CD8-positive, alpha-beta memory T cell (primary cell): ENCODE measurements at places on chromosomes 1 and 21.
A peak's percentile ranks its signal among the peaks of the same experiment; 100 is the strongest.

DNA sequence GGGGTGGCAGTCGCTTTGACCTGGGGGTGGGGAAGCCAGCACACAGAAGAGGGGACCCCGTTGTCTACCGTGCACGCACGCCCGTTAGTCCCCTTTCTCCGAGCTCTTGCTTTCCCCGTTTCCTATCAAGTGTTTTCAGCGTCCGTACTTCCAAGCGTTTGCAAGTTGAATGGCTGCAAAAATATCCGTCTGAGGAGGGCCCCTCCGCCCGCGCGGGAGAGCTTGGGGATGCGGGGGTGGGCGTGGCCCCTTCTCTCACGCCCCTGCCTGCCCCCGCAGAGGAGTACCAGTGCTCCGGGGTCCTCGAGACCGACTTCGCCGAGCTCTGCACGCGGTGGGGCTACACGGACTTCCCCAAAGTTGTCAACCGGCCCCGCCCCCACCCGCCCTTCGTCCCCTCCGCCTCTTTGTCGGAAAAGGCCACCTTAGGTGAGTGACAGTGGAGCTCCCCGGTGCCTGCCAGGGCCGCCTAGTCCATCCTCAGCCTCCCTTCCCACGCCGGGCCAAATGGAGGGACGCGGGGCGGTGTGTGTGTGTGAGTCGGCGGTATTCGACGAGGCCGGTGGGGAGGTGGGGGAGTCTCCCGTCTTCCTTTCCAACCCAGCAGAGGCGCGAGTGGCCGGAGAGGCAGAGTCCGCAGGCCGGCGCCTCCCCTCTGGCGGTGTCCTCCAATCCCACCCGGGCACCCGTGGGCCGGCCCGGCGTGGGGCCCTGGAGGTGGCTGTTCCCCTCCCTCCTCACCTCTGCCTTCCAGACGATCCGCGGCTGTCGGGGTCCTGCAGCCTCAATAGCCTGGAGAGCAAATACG is 3.4 kb downstream of the LRRC71 start:
- DNase-seq: no peak

DNA sequence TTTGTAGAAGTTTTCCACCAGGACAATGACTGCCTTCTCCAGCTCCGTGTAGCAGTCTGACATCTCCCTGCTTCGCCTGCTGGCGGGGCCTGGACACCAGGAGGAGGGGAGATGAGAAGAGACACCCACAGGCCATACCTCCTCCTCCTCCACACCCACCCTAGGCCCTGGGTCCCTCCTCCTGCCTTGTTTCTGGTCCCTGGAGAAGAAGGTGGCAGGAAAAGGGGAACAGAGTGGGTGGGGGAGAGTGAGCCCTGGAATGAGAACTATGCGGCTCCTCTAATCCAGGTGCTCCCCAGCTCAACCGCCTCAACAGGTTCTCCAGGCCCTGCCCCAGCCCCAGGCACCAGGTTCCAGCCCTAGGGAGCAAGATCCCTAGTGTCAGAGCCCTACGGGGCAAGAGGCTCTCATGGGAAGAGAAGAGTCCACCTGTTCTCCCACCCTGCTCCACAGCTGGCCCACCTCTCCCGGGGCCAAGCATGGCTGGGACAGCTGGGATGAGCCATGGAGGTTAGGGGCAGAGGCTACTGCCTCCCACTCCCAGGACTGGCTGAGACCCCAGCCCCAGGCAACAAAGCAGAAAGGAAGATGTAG is 4.8 kb downstream of the S100A16 start:
- DNase-seq: no peak

GRCh38 chr1:119874186-119874585 is 22.1 kb downstream of the ADAM30 start:
- no peak for DNase-seq

DNA sequence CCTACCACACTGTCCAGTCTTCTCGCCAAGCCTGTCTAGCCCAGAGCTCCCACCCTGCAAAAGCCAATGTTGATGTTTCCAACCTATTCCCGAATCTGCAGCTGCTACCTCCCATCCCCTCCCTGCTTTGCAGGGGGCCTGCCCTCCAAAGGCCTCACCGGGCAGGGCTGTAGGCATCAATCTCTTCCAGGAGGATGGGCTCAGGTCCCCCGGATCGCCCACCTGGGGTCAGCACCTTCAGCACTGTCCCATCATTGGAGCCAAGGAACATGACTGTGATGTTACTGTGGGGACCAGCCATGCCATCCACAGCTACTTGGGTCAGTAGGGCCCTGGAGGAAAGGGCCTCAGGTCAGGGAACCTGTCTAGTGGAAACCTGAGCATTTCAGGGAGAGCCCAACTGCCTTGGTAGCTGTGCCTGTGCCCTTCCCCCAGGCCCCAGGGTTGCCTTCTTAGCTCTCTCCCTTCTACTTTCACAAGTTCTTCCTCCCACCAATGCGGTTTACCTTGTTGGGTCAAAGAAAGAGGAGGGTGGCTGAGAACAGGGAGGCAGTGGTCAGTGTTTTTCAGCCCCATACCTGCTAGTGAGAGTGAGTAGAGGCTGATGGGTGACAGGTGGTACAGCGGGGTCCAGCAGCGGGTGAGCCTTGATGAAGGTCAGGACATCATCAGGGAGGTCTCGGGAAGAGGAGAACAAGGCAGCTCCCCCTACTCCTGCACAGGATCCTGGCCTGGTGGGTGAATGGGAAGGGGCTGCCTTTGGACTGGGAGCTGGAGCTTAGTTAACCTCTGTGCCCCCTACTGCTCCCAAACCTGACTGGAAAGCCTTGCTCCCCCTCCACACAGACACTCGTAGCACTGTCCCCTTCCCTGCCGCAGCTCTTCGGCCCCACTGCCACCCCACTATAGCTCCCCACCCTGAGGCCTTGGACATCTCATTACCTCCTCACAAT is 10.7 kb downstream of the SEMA6C start:
- no peak for DNase-seq

DNA sequence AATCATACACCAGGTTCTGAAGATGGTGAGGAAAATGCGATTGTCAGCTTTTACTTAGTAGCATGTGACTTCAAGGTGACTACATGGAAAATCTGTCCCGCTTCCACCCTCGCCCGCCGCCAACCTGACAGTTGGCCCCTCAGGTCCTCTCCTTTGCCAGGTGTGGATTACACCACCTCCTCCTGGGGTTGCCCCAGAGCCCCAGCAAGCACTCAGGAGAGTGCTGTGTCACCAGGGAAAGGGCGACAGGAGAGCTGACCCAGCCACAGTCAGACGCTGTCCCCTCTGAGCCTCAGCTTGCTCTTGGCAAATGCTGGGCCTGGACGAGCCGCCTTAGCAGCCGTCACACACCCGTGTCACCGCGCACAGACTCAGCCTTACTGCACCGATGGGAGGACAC is 17.9 kb downstream of the PTTG1IP start:
- no peak for DNase-seq

DNA sequence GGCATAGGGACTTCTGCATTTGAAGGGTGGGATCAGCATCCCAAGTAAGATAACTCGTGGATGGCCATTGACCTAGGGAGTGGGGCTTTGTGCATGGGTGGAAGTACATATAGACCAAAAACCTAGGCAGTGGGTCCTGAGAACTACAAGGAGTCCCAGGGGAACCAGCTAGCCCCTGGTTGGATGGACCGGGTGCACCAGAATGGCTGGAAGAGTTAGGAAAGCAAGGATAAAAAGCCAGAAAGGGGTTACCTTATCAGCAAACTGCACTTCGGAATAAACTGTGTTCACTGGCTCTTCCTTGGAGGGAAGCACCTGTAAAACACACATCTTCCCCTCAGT is 26.6 kb upstream of the SLAMF6 start:
- no peak for DNase-seq

DNA sequence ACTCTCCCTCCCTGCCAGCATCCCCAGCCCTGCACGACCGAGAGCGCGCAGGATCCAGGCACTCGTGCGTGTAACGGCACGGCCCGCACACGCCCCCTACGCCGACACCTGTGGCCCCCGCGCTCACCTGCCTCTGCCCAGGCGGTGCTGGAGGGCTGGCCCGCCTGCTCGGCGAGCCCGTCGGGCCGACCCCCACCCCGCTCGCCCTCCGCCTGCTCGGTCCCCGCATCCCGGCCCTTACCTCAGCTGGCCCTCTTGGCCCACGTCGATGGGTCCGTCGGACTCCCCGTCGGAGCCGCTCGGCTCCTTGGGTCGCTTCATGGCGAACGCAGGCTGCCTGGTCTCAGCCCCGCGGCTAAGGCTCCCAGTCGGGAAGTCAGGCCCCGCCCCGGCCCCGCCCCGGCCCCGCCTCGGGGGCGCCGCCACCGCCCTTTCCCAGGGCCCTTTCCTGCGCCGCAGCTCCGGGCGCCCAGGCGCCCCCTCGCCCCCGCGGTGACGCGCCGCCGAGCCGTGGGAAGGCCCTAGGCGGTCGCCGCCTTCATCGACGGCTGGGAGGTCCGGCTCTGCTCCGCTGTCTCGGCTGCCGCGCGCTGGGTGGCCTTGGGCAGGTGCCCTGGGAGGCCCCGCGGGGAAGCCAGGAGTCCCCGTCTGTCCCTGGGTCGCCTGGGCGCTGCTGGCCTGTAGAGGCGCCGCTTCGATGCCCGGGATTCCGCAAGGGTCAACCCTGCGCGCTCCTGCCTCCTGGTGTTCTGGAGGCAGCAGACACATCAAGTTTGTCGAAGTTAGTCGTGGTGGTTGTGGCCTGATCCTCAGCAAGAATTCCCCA is at the start of gene HEYL:
TSS of gene HEYL (minus strand) at position 339 of the 826 bp plus-strand sequence. CDS start at position 321, 18 bp downstream.
- peak; percentile 43 for DNase-seq
